Activated CD8-positive, alpha-beta memory T cell treated with anti-CD3 and anti-CD28 coated beads for 1 hour (primary cell): ENCODE measurements at places on chromosomes 5 and 9.

DNA sequence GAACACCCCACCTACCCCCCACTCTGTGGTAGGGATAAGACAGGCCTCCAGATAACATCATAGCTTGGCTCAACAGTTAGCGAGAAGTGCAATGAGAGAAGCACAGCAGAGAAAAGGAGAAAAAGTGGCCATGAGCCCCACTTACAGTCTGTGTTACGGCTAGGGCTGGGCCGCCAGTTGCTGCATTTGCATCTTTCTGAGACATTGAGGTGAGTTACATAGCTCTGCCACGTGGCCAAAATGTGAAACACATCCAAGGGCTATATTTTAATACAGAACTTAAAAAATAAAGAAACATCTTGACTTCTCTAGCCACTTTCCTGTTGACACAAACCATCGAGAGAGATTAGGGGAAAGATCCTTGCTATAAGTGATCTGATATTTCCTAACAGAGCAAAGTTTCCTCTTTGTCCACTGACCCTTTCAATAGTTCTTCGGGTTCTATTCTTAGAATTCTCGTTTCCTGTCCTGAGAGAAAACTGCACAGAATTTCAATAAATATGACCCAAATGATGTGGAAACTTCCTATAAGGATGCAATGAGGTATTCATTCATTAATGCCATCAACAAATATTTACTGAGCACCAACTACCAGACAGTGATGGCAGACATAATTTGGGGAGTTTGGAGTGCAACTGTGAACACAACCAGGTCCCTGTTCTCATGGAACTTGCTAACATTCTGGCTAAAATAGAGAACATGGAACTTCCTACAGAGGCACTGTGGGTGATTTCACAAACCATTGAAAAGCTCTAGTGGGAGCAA lies 3.2 kb upstream of the TLE4 start:
- no peak for DNase-seq

DNA sequence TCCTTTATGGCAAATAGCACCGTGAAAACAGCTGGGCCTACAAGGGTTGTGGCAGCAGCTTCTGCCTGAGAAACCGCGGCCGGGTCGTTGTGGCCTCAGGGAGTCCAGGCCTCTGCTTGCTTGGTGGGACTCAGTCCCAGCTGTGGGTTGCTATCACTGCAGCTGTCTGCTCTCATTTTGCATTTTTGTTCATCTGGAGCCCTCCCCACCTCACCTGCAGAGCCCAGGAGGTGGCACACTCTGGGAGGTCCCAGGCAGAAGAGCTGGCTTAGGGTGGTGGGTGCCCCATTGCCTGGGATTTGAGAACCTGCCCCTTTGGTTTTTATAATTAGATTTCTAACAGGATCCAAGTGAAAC lies 138.4 kb downstream of the GADD45G start:
- no peak for DNase-seq

GRCh38 chr9:27457445-27457844 lies 66.6 kb upstream of the IFNK start:
- no peak for DNase-seq

- DNase-seq = no peak
Measured at GRCh38 chr5:5887833-5888232, 465.4 kb downstream of the ICE1 start.

DNA sequence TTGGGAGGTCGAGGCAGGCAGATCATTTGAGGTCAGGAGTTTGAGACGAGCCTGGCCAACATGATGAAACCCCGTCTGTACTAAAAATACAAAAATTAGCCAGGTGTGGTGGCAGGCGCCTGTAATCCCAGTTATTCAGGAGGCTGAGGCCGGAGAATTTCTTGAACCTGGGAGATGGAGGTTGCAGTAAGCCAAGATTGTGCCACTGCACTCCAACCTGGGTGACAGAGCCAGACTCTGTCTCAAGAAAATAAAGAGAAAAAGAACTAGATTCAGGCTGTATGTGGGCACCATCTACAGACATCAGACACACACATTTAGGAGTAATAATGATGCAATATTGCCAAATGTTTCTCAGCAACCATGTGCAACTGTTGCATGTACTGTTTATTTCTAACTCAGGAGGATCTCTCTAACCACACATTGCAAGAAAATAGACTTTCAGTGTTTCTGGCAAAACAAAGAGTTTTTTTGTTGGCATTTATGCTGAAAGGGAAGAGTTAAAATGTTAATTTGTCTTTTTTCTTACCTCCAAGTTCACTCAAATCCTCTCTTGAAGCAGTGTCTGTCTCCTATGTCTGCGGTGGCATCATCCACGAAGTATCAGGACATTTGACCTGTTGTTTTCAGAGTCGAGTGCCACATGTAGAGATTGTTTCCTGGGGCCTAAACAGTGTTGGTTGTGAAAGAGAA lies 5.1 kb upstream of the ORM1 start:
- DNase-seq = no peak

DNA sequence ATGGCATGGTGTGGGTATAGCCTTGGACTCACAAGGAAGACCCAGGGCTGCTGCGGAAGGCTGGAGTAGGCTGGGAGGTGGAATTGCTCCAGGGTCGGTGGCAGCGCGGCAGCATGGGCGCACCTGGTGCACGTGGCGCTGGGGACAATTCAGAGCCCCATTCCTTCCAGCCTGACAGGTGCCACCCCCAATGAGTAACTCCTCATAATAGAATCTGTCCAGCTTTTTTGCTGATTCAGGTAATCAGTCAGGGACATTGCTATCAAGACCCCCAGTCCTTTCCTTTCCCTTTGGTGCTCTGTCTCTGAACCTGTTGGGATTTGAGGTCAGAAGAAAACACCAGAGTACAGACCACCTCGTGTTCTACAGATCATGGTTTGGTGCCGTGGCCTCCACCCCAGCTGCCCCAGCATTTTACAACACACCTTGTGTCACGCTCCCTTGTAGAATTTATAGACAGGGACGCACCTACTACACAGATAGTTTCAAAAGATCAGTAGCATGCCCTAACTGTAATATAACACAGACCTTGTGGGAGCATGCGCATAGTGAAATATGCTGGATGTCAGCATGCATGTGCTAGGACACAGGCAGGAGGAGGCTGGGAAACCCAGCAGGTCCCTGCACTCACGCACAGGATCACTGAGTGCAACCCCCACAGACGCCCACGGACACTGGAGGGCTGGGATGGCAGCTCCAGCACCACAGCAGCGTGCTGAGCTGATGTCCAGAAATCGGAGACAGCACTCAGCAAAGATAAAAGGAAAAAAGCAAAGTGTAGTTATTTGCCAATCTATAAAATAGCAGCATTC lies 47.9 kb upstream of the CTSL start:
- DNase-seq = no peak

GRCh38 chr5:118068886-118069285 lies 919.5 kb downstream of the DTWD2 start:
- DNase-seq = no peak

GRCh38 chr5:117054911-117055310 lies 480.3 kb upstream of the SEMA6A start:
- no peak for DNase-seq

DNA sequence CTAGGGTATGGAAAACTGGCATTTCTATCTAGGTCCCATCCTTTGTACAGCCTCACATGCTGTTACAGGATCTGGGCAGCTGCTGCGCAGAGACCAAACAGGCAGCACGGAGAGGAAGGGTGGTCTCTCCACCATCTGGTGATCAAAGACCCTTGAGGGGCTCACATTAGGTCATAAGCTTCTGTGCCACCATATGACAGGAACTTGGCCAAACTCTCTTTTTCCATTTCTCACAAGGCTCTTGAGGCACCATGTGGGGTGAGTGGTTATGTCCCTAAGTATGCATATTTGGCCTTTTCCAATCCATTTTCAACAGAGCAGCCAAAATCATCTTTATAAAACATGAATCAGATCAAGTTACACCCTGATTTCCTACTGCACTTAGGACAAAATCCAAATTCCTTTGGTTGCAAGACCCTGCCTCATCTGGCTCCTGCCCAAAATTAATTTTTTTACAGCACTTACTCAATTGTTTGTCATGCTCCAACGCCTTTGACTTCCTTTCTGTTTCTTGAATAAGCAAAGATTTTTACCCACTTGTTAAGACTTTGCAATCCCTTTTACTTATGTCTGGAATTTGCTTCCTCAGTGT lies 730.0 kb downstream of the MAT2B start:
- DNase-seq = no peak
